ENCODE measurements at places on chromosomes 12 and 14.

GRCh38 chr14:104139460-104140212 is 1.2 kb downstream of the KIF26A start:
- DNase-seq: peak; percentile 38

DNA sequence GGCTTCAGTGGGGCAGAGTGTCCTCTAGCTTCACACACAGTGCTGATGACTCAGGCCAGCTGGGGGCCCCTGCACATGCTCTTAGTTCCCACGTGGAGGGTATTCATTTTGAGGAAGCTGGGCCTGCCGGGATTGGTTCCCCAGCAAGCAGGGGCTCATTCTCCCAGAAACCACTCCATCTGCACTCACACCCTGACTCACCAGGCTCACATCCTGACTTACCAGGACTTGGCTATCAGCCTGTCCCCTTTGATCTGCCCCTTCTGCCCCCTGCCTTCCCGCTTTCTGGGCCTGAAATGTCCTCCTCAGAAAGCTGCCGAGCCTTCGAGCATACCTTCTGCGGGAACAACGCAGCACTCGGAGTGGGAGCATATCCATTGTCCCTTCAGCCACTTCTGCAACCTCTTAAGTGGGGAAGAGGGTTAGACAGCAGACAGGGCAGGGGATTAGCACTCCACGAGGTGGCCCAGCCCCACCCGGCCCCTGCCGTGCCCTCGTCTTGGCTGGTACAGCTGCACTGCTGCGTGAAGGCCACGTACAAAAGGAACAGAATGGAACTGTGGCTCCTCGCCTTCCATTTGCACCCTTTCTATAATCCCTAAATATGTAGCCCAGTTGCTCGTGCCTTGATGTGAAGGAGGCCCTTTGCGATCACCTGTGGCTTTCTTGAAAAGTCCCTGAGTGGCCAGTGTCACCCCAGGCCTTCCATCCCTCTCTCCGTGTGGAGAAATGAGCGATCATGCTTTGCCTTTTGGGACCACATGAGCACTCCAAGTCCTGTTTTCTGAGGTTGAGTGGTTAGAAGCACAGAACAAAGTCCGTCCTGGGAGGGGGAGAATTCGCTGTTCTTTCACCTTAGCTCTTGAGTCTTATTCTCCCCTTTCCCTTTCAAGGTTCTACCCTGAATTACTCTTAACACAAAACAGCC is 26.1 kb downstream of the TPCN1 start:
- DNase-seq: no peak

- DNase-seq: no peak
These were observed 17.2 kb downstream of the REM2 start for GRCh38 chr14:22900081-22900799.

DNA sequence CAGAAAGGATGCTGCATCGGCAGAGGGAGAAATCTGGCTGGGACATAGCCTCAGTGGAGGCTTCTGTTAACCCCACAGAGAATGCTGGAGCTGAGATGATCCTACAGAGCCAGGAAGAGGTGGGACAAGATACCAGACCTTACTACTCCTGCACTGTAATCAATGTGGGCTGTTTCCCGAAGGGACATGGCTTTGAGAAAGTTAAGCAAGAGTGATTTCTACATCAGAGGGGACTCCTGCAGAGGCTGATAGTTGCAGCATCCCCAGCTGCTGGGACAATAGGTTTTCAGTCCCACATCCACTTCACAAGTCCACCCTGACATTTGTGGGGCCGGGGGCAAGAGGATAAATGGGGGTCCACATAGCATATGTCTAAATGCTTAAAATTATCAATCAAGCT is 22.5 kb upstream of the CMKLR1 start:
- DNase-seq: no peak

GRCh38 chr14:99522934-99523703 is 41.9 kb downstream of the CCNK start:
- peak; percentile 19 for DNase-seq

GRCh38 chr12:111777345-111778045 is 10.8 kb downstream of the ALDH2 start:
- peak; percentile 37 for DNase-seq

DNA sequence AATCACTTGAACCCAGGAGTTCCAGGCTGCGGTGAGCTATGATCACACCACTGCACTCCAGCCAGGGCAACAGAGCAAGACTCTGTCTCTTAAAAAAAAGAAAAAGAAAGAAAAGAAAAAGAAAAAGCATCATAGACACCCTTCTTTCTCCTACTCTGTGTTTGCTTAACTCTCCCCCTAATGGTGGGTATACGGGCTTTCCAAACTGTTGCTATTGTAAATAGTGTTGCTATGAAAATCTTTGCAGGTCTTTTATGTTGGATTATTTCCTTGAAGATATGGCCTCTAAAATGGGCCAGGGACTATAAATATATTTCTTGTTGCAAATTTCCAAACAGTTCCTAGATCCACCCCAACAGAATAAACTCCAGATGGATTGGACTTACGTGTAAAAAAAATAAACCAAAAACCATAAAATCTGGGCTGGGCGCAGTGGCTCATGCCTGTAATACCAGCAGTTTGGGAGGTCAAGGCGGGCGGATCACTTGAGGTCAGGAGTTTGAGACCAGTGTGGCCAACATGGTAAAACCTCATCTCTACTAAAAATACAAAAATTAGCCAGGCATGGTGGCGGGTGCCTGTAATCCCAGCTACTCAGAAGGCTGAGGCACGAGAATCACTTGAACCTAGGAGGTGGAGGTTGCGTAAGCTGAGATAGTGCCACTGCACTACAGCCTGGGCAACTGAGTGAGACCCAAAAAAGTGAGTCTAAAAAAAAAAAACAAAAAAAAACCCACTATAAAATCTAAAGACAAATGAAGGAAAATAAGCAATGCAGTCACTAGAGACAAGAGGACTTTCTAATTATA is 25.9 kb downstream of the NFKBIA start:
- no peak for DNase-seq

GRCh38 chr14:99691111-99691885 is 7.2 kb downstream of the CYP46A1 start:
- DNase-seq: no peak

- DNase-seq: no peak
These were observed 20.4 kb downstream of the ABHD12B start for GRCh38 chr14:50892255-50892654.

DNA sequence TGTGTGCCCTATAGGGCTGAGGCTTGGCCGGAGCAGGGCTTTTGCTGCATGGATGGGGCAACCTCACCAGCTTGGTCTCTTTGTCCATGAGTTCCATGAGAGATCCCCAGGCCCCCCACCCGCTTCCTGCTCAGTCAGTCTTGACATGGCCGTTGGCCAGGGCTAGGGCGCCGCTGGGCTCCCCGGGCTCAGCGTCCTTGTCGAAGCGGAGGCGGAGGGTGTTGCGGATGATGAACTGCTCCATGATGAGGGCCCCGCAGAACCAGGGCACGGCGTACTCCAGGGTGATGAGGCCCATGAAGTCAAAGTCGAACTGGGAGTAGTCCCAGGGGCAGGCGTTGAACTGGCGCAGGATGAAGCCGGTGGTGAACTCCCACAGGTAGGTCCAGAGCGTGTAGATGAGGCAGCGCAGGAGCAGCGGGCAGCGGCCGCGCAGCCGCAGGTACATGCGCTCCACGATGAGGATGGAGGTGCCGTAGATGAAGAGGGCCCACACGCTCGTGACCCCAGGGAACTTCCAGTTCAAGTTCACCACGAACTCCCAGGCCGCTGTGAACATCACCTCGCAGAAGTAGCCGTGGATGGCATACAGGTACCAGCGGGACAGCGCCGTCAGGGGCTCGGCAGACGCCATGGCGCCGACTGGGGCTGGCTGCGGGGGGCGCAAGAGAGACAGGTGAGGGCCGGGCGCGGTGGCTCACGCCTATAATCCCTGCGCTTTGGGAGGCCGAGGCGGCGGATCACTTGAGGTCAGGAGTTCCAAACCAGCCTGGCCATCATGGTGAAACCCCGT is 15.0 kb downstream of the TMEM229B start:
- no peak for DNase-seq

GRCh38 chr12:129101404-129101803 is 248.1 kb downstream of the GLT1D1 start:
- no peak for DNase-seq

DNA sequence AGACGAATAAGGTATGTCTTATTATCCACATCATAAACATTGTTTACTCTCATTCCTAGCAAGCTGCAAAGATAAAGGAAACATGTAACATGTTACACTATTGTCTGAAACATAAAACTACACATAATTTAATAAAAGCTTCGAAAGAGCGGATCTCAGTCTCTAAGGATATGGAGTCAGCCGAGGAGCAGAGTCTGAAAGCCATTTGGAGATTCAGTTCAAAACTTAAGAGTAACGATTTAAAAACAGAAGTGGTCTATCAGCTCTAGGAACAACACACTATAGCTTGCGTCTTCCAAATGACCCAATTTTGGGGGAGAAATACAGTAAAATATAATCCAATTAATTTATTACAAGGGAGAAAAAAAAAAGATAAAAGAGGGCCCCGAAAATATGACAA is 775 bp downstream of the NEMF start:
- DNase-seq: no peak

- DNase-seq: peak; percentile 47
These were observed 923 bp upstream of the ITPR2 start for GRCh38 chr12:26833743-26834490.

- DNase-seq: no peak
These were observed 498.3 kb upstream of the NOVA1 start for GRCh38 chr14:27096091-27096490.

DNA sequence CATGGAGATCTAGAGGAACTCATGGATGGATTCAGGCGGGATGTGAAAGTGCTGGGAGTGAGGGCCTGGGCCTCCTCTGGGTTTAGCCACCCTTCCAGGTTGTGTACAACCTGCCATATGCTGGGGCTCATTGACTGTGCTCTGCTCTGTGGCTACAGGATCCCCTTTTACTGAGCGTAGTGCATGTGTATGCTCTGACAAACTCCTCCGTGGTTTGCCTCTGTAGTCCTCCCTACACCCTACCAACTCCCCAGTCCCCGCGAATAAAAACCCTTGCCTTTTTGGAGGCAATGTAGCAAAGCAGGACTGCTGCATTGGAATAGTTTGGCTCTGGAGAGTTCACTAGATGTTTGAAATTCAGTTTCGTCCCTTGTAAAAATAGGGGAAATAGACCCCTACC is 17.4 kb downstream of the JDP2 start:
- no peak for DNase-seq

- DNase-seq: no peak
These were observed 4.4 kb upstream of the GALNT6 start for GRCh38 chr12:51395283-51396230.

DNA sequence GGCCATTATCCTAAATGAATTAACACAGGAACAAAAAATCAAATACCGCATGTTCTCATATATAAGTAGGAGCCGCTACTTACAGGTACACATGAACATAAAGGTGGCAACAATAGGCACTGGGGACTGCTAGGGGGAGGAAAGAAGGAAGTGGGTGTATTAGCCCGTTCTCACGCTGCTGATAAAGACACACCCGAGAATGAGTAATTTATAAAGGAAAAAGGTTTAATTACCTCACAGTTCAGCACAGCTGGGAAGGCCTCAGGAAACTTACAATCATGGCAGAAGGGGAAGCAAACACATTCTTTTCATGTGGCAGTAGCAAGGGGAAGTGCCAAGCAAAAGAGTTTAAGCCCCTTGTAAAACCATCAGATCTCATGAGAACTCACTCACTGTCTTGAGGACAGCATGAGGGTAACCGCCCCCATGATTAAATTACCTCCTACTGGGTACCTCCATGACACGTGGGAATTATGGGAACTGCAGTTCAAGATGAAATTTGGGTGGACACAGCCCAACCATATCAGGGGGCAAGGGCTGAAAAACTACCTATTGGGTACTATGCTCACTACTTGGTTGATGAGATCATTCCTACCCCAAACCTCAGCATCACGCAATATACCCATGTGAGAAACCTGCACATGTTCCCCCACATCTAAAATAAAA is 16.4 kb upstream of the MIA2 start:
- no peak for DNase-seq

- no peak for DNase-seq
These were observed 4.4 kb downstream of the SUSD6 start for GRCh38 chr14:69615496-69616407.

DNA sequence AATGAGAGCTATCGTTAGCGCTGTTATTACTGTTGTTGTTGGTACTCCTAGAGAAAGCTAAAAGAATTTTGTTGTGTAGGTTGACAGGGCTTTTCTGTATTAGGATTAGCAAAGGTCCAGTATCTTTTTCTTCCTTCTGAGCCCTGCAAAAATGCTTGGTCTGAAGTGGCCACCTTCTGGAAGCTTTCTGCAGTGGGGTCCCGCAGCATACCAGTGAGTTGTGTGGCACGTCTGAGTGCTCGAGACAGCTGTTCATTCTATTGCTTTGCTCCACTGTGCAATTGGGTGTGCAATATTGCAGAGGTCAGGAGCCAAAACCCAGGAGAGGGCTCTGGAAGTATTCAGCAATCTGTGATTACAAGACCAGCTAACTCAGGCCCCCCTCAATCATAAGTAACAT is 57.1 kb downstream of the CCDC60 start:
- no peak for DNase-seq

GRCh38 chr14:20609215-20610001 is 18.2 kb upstream of the RNASE12 start:
- peak; percentile 59 for DNase-seq

- no peak for DNase-seq
These were observed 90.4 kb downstream of the PIWIL1 start for GRCh38 chr12:130428116-130428515.

GRCh38 chr14:64502887-64503433 is 678 bp downstream of the ZBTB25 start:
- DNase-seq: no peak

- DNase-seq: no peak
These were observed 22.4 kb upstream of the FBRSL1 start for GRCh38 chr12:132467511-132467910.

- no peak for DNase-seq
These were observed 27.2 kb downstream of the GLT8D2 start for GRCh38 chr12:104022786-104023185.

GRCh38 chr12:85693093-85693665 is 143.0 kb downstream of the RASSF9 start:
- no peak for DNase-seq

DNA sequence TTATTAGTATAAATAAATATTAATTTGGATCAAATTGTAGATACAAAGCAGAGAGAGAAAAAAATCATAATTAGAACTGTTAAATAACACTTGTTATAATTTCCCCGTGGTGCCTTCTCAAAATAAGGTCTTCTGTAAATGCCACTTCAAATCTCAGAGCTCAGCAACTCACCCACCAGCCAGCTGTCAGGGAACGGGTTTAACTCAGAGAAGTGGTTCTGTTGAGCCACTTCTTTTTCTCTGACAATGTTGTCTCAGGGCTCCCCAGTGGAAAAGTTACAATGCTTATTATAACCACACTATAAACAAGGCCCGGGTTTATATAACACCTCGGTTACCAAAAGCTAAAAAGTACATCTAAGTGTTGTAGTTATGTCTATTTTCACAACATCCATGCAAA is 452.6 kb downstream of the GLT1D1 start:
- DNase-seq: no peak

- no peak for DNase-seq
These were observed 29.0 kb upstream of the MSI1 start for GRCh38 chr12:120397824-120398540.

Measured in left ventricle myocardium superior (tissue), 1 donor.